ENCODE measurements at places on chromosomes 1 and 21.

DNA sequence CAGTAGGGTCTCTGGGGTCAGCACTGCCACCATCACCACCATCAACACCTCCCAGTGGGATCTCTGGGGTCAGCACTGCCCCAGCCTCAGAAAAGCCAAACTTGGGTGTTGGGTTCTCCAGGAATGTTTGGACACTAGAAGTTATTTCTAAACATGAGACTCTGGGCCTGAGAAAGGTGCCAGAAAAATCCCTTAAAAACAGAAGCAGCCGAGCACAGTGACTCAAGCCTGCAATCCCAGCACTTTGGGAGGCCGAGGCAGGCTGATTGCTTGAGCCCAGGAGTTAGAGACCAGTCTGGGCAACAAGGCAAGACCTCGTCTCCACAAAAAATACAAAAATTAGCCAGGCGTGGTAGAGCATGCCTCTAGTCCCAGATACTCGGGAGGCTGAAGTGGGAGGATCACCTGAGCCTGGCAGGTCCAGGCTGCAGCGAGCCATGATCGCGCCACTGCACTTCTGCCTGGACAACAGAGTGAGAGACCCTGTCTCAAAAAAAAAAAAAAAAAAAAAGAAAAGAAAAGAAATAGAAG is 470 bp downstream of the PTAFR start:
- no peaks in the 10 kb centered on the region for H3K36me3 ChIP-seq
- DNase-seq: no peak

DNA sequence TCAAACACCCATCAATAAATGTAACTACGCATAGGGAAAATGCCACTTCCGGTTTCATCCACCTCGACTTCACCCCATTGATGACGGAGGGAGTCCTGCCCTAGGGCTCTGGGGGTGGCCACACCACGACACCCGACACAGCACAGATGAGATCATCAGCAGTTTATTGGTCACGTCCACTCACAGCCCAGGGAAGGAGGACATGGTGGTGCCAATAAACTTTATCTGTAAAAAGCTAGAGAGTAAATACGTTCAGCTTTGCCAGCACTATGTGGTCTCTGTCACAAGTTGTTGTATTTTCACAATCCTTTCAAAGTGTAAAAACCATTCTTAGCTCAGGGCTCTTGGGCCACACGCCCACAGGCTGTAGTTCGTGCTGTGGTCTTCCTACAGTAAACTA is 16.3 kb downstream of the SETD4 start:
- H3K36me3 ChIP-seq: no peaks in the 10 kb centered on the region
- DNase-seq: no peak
- no peaks in the 10 kb centered on the region for H3K27me3 ChIP-seq
- H3K27ac ChIP-seq: peak overlapping the region; percentile 4
- no peak overlapping the region for H3K4me3 ChIP-seq
- no peaks in the 10 kb centered on the region for H3K4me1 ChIP-seq

DNA sequence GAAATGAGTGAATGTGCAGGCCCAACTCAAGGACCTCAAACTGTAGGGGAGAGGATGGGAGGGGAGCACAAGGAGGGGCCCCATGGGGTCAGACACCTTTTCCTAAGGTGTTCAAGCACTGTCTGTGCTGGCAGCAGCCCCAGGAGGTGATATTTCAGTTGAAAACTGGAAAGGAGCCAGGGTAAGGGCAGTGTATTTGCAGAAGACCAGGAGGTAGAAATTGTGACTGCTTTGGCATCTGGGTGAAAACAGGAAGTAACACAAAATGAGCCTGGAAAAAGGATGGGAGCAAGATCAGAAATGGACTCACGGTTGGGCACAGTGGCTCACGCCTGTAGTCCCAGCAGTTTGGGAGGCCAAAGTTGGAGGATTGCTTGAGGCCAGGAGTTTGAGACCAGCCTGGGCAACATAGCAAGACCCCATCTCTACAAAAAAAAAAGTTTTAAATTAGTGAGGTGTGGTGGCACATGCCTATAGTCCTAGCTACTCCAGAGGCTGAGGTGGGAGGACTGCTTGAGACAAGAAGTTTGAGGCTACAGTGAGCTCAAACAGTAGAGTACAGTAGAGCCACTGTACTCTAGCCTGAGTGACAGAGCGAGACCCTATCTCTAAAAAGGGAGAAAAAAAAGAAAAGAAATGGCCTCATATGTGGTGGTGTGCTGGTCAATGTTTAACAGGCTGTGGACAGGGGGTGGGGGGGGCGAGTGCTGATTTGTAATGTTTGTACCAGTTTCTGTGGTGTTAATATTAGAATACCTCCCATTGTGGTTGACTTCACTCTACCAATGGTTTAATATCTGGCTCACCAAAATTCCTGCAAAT is 76.2 kb upstream of the ANGPTL1 start:
- no peaks in the 10 kb centered on the region for H3K27me3 ChIP-seq
- peak; percentile 46 for DNase-seq
- H3K36me3 ChIP-seq: no peaks in the 10 kb centered on the region
- H3K4me3 ChIP-seq: no peak overlapping the region
- no peak overlapping the region for H3K27ac ChIP-seq

DNA sequence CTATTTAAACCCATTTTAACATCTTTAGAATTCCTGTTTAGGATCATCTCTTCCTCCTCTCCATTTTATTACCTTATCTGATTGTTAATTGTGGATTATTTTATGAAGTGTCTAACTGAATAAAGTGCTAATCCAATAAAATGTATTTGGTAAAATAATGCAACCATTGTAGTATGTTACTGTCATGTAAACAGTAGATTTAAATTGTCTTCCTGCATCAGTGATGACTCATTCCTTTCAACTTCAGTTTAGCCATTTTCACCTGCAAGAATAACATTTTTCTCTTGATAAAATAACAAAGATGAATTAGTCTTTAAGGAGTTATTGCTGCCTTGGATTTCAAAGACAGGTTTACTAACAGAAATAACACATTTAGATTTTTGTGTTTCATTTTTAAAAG is 5.4 kb downstream of the PPP2R5A start:
- no peak overlapping the region for H3K27ac ChIP-seq
- no peaks in the 10 kb centered on the region for H3K27me3 ChIP-seq
- H3K4me1 ChIP-seq: peaks cover 80% of the 10 kb centered on the region
- DNase-seq: no peak
- no peaks in the 10 kb centered on the region for H3K36me3 ChIP-seq

GRCh38 chr1:101137144-101138126 is 99.4 kb upstream of the S1PR1 start:
- H3K27me3 ChIP-seq: no peaks in the 10 kb centered on the region
- DNase-seq: no peak
- no peaks in the 10 kb centered on the region for H3K4me1 ChIP-seq
- no peak overlapping the region for H3K27ac ChIP-seq

DNA sequence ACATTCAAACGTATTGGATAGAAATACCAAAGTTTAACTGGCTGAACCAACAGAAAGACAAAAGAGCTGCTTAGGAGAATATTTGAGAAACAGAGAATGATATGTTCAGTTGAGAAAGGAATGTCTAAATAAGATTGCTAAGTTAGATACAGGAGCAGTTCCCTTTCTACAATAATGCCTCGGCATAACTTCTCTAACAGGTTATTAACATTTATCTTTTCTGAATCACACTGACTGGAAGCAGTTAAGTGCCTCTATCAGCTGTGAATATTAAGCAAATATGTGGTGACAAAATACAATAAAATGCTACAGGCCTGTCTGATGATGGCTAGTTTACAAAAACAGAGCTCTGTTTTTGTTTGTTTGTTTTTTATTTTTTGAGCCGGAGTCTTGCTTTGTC is 121.9 kb downstream of the KCNK1 start:
- no peaks in the 10 kb centered on the region for H3K27me3 ChIP-seq
- no peak overlapping the region for H3K27ac ChIP-seq
- no peaks in the 10 kb centered on the region for H3K36me3 ChIP-seq

DNA sequence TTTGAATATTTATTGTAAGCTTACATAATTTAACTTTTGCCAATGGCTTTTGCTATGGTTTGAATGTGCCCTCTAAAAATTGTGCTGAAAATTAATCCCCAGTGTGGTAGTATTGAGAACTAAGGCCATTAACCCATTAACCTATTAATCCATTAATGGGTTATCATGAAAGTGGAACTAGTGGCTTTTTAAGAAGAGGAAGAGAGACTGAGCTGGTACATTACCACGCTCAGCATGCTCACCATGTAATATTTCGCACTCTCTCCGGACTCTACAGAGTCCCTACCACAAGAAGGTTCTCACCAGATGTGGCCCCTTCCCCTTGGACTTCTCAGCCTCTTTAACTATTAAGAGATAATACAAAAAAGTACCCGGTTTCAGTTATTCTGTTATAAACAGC is 164.4 kb upstream of the ZRANB2 start:
- no peaks in the 10 kb centered on the region for H3K27me3 ChIP-seq
- no peaks in the 10 kb centered on the region for H3K4me1 ChIP-seq
- no peaks in the 10 kb centered on the region for H3K36me3 ChIP-seq
- no peak overlapping the region for H3K4me3 ChIP-seq

DNA sequence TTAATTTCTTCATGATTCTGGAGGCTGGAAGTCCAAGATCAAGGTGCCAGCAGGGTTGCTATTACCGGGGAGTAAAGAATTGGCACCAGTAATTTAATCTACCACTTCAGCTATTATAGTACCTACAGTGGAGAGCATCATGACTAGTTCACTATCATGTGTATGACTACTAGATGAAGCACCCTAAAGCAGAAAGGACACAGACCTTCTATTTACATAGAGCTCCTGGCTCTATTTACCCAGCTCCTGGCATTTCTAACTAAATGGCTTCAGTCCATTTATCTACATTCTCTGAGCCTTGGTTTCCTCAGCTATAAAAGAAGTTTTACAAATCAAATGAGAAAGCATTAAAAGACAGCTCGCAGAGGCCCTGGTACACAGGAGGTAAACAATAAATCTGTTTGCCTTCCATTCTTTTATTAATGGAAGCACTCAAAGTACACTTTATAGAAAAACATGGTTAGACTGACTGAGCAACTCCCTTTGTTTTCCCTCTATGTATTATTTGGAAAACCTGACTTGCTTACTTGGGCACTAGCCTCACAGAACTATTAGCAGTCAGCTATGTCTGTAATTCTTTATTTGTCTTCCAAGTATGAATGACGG is 203.0 kb downstream of the SLC35F3 start:
- H3K36me3 ChIP-seq: no peaks in the 10 kb centered on the region
- no peaks in the 10 kb centered on the region for H3K4me1 ChIP-seq
- no peak for DNase-seq

DNA sequence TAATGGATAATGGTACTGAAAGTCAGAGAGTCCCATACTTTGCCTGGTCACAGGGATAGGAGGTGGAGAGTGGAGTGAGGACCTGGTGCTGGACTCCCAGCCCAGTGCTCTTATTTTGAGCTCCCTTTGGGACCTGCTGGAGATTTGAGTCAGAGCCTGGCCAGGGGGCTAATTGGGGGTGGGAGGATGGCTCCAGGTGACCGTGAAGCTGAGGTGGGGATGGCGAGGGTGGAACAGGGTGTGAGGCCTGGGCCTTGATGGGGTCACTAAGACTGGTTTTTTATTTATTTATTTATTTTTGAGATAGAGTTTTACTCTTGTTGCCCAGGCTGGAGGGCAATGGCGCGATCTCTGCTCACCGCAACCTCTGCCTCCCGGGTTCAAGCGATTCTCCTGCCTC is 17.8 kb downstream of the AMPD2 start:
- peaks cover 37% of the 10 kb centered on the region for H3K4me1 ChIP-seq
- H3K27me3 ChIP-seq: no peaks in the 10 kb centered on the region
- H3K27ac ChIP-seq: no peak overlapping the region
- no peaks in the 10 kb centered on the region for H3K36me3 ChIP-seq
- DNase-seq: peak; percentile 40
- H3K4me3 ChIP-seq: no peak overlapping the region

GRCh38 chr1:899636-900317 is 23.9 kb upstream of the SAMD11 start:
- no peak for DNase-seq
- H3K27ac ChIP-seq: no peak overlapping the region
- H3K36me3 ChIP-seq: no peaks in the 10 kb centered on the region

DNA sequence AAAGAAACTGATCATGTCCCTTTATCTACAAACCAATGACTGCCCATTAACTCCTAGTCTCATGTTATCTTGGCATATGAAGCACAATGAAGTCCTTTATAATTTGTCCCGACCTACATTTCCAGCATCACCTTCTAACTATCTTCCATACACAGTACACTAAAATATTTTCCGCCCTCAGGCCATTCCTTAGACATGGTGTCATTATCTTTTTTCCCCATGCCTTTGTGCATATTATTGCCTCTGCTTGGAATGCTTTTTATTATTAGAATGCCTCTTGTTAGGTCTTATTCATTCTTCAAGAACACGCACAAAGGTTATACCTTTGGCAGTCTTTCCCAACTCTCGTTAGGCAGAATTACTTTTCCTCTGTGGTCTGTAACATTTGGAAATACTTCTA is 39.6 kb downstream of the ATG4C start:
- no peaks in the 10 kb centered on the region for H3K27me3 ChIP-seq
- H3K4me3 ChIP-seq: no peak overlapping the region
- no peak overlapping the region for H3K27ac ChIP-seq
- no peaks in the 10 kb centered on the region for H3K36me3 ChIP-seq
- no peaks in the 10 kb centered on the region for H3K4me1 ChIP-seq

DNA sequence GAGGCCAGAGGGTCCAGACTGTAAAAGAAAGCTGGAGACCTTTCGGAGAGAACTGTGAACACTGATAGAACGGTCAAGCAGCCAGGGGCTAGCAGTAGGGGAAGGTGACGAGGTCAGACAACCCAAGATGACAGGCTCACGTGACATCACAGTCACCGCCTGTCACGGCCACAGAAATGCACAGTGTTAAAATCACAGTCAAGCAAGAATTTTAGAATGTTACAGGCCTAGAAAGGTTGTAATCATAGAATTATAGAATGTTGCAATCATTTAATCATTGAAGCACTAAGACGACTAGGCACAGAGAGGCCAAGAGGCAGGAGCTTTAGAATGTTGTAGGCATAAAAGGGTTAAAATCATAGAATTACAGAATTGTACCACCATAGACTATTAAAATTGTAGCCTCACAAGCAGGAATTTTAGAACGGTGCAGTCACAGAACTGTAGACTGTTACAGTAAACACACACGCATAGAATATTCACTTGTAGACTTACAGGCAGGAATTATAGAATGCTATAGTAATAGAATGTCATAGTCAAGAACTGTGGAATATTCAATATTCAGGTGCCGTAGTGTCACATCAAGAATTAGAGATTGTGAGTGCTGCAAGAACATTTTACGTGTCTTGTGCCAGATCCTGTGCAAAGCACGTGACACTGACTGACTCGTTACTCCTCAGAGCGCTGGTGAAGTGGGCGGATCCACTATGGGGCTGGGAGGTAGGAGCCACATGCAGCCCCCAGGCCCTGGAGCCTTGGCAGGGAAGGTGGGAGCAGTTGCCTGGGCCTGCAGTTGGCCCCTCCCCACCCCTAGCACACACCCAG is 118.1 kb downstream of the EPHB2 start:
- H3K4me3 ChIP-seq: no peak overlapping the region
- H3K36me3 ChIP-seq: no peaks in the 10 kb centered on the region
- no peak overlapping the region for H3K27ac ChIP-seq
- no peaks in the 10 kb centered on the region for H3K27me3 ChIP-seq
- H3K4me1 ChIP-seq: peaks cover 35% of the 10 kb centered on the region

Measured in vagina (tissue), 2 donors.